ENCODE measurements at places on chromosomes 6 and 20.

- no peak for DNase-seq
Observed at GRCh38 chr6:84967389-84967788, 203.0 kb upstream of the TBX18 start.

- DNase-seq, result no peak
Observed at GRCh38 chr6:133805876-133806275, 83.0 kb upstream of the TCF21 start.

DNA sequence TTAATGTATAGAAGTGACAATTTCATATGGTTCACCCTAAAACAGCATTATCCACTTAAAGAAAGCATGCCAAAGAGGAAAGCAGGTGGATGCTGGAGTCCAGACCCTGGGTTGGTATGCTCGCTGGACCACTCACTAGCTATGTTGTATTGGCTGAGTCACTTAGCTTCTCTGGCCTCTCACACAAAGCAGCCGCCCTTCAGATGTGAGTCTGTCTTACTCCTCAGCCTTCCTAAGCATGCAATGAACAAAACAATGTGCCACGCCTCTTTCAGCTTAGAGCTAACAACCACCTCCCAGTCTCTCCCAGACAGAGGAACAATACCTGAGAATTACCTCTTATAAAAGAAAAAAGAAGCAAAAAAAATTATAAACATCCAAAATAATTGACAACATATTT, 29.4 kb downstream of the SIM1 start:
- DNase-seq, result no peak

DNA sequence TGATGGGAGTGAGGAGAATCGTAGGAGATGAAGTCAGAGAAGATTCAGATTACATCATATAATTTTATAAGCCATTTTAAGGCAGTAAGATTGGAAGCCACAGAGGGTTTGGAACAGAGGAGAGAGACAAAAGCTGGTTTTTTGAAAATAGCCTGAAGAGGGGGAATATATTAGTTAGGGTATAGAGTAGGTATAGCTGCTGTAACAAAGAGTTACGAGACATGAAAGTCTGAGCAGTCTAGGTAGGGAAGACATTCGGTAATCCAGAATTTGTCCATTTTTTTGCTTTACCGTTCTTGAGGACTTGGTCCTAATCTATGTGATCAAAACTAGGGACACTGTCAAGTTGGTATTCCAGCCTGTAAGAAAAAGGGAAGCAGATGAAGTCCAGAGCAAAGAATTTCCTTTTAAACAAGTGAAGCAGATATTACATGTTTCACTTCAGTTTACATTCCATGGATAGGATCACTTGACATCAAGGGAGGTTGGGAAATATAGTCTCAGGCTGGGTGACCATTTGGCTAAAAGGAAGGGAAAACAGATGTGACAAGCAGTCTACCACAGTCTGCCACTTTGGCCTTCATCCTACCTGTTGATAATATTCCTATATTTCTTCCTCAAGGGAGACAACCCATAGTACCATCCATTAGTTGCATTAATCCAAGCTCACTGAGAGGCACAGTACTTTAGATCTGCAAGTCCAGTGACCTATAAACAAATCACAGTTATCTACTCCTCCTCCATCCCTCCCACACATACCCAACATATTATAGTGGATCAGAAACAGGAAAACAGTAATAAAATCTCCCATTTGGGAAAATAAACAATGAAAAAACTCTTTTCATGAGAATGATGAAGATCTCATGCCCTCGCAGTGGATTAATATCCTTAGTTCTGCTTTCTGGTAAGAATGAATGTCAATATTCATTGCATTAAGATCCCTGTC, 10.2 kb downstream of the FAM135A start:
- no peak for DNase-seq

- DNase-seq, result no peak
Observed at GRCh38 chr6:123402052-123402451, 234.7 kb downstream of the TRDN start.

DNA sequence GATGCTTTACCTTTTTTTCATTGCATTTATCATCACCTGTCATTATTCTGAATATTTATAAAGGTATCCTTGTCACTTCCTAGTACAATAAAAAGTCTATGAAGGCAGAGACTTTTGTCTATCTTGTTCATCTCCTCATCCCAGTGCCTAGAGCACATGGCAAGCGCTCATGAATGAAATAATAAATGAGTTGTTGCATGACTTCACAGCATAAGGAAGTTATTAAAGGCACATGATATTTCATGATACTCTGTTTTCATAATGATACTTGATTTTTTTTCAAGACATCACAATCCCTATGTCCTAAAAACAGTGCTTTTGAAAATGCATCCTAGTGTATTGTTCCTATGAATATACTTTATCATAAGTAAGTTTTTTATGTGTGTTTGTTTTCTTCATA, 310.6 kb upstream of the RSPO3 start:
- DNase-seq, result no peak

DNA sequence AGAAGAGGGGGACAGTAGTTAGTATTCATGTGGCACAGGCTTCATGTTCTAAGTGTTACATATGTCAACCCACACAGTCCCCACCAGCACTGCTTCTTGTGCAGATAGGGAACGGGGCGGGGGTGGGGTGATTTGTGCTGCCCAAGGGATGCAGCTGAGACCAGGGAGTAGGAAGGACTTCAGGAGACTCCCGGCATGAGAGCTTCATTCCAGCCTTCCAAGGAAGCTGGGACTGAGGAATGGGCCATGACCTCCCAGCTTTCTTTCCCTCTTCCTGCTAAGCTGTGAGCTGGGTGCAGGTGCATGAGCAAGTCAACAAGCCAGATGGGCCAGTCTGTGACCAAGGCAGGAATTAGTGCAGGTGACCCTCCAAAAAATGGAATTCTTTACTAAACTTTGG, 9.2 kb downstream of the BEND3 start:
- DNase-seq, result no peak

DNA sequence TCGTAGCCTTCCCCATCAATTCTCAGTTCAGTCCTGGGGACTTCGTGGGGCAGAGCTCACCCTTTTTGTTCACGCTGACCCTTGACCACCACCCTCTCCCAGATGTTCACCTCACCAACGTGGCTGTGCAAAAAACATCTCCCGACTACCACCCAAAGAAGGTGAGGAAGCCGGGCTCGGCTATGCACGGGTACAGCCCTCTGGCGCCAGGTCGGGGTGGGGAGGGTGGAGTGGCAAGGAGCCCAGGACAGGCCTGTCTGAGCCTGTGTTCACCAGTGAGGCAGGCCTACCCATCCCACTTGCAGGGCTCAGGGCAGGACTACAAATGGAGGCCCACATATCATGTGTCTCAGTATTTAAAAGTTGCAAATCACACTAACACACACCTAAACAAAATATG, 18.1 kb downstream of the PDRG1 start:
- no peak for DNase-seq

- peak; percentile 22 for DNase-seq
Observed at GRCh38 chr20:1844325-1845162, 50.7 kb upstream of the SIRPA start.

DNA sequence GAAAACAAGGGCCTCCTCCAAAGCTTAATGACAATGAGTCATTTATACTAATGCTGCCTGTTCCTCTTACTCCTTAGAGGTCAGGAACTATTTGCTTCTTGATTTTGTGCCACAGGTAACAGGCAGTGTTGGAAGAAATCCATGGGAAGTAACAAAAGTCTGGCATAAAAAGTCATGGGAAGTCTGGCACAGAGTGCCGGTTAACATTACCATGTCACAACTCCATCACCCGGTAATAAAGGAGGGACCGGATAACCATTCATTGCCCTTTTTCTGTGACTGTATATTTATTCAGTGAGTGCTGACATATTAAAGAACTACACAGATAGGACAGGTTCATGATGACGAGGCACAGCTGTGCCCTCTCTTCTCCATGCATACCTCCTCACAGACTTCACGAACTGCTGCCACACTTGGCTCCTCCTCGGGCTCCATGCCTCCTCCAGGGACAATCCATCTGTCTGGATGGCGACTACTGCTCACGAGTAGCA, 50.9 kb downstream of the NUDT3 start:
- no peak for DNase-seq

DNA sequence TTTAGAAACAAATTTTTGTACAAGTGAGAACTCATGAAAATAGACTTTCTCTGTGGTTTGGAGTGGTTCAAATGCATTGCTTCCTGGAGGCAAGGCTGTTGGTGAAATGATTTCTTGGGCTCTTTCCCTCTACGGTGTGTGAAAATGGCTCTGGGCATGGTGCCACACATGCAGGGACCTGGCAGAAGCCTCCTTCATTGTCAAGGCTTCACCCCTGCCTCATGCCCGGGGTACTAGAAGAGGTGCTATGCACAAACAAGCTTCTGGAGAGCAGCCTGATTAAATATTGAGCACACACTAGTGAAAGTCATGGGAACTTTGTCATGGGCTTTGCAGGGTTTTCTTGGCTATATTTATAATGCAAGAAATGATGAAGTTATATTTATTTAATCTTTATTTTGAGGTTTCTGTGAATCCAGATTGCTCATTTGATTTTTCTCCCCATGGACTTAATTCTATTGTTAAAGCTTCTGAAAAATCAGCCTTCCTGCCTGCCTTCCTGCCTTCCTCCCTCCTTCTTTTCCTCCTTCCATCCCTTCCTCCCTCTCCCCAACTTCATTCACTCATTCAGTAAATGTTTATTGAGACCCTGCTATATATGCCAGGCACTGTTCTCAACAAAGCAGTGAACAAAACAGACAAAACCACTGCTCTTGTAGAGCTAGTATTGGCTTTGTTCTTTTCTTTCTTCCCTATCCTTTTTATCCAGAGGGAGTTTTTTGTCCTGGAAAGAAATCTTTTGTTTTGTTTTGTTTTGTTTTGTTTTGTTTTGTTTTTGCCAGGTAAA, 21.0 kb downstream of the C6orf89 start:
- no peak for DNase-seq

- no peak for DNase-seq
Observed at GRCh38 chr6:80161434-80161833, 55.0 kb downstream of the BCKDHB start.

GRCh38 chr6:13454286-13455221, 32.8 kb downstream of the GFOD1 start:
- DNase-seq, result peak; percentile 71

GRCh38 chr6:25582101-25582500, 69.9 kb upstream of the SCGN start:
- no peak for DNase-seq

DNA sequence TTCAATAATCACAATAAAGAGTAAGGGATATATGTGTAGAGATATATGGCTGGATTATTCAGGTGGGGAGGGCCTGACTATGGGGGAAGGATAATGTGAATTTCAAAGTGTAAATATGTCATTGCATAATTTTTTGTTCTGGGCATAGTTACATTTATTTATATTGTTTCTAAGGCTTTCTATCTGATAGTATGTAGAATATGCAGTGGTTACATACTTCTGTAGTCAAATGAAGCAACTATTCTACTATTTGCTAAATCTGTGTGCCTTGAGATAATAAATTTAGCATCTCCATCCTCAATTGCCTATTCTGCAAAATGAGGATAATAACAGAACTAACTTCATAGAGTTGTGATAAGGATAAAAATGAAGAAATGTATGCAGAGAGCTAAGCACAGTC, 359.2 kb downstream of the CDKAL1 start:
- DNase-seq, result no peak

DNA sequence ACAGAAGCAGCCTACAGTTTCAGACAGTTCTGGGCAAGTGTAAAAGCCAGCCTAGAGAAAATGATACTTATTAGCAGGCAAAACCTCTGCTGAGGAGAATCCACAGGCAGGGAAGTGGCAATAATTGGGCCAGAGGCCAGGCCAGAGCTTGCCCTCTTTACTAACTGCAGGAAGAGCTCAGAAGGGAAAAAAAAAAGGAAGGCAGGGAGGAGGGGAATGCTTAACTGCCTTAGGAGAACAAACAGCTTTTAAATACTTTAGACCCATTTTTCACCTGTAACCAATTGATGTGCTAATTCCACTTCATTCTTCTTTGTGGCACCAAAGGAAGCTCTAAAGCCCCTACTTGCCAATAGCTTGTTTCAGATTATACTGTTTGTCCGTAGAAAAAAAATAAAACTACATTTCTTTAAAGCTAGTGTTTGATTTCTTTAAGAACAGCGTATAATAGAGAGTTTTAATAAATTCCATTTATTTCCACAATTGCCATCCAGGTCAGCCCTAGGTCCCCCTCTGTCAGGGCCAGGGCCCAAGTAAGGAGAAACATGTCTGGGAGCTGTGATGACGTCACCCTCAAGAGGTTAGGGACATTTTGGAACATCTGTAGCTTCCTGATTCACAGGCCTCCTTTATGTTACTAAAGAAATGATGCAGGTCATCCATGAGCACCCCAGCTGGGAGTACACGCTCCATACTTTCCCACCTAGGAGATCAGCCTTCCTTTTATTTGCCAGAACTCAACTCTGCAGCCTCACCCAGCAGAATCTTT, 384.3 kb downstream of the CDC5L start:
- no peak for DNase-seq

GRCh38 chr20:35801865-35802264, 30.1 kb downstream of the PHF20 start:
- DNase-seq, result no peak

- DNase-seq, result no peak
Observed at GRCh38 chr6:13371421-13372072, 43.2 kb upstream of the TBC1D7 start.

GRCh38 chr6:17831135-17831534, 124.4 kb upstream of the NUP153 start:
- DNase-seq, result no peak

DNA sequence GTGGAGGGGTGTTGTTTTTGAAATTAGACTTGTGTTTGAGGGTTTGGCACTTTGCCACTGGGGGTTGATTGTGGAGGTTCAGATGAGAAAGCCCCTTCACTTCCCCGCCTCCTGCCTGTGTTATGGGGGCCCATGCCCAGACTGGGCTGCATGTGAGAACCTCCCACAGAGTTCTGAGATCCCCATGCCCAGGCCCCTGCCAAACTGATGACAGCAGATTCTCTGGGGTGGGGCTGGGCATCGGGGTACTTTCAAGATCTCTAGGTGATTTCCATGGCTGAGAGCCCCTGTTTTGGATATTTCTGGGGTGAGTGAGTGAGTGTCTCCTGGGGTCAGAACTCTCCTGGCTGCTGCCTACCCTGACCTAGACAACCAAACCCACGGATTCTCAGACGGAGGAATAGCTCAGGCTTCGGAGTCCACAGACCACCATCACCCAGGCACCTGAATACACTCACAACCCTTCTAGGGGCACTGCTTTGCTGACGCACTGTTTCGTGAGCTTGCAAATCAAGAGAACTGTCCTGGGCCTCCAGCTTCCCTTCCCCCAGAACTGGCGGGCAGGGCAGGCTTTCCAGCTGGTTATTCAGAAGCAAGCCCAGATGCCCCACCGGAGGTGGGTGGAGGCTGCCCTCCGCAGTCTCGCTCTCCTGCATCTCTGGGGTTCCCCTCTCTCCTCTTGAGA, 6.3 kb downstream of the BCAS1 start:
- peak; percentile 18 for DNase-seq

- no peak for DNase-seq
Observed at GRCh38 chr6:79084693-79085092, 6.6 kb upstream of the PHIP start.

DNA sequence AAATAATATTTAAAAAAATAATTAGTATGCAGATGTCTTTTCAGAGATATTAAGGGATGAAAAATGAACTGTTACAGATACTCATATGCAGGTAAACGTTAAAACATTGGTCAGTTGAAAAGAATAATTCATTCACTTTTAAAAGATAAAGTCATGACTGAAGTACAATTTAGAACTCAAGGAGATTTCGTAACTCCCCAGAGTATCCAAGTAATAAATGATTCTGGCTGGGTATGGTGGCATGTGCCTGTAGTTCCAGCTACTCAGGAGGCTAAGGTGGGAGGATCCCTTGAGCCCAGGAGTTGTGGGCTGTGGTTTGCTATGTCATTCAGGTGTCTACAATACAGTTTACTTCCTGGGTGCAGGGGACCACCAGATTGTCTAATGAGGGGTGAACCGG, 122.3 kb upstream of the TMEM181 start:
- no peak for DNase-seq

Data from stimulated activated CD4-positive, alpha-beta T cell treated with anti-CD3 and anti-CD28 coated beads, Interleukin-4, amount 100 ng/mL, for 1 hour (primary cell).